Tibial nerve (tissue), 4 donors: ENCODE measurements at places on chromosomes 4 and X.

DNA sequence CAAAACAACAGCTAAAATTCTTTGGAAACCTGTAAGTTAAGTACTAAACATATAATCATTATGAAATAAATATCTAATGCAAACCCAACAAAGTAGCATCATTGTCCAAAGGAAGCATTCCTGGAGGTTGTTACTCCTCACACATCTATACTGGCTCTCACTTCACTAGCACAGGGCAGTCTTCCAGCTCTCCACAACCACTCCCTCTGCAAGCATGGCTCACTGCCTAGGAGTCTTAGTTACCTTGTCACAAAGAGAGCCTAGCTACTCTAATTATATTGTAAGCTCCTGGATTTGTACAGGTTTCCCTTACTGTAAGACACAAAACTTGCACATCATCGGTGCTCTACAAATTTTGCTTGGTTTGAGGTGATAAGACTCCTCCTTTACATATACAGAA is 76.1 kb downstream of the AMMECR1 start:
- no peak for DNase-seq
- no peak overlapping the region for H3K27ac ChIP-seq
- H3K36me3 ChIP-seq: no peaks in the 10 kb centered on the region
- H3K4me1 ChIP-seq: no peaks in the 10 kb centered on the region

- H3K36me3 ChIP-seq: no peaks in the 10 kb centered on the region
- no peak for DNase-seq
- H3K27ac ChIP-seq: no peak overlapping the region
- H3K4me1 ChIP-seq: no peaks in the 10 kb centered on the region
- no peak overlapping the region for H3K4me3 ChIP-seq
These were observed 595.0 kb upstream of the BOD1L1 start for GRCh38 chr4:14222377-14223029.

GRCh38 chrX:23783589-23784469 is 856 bp downstream of the SAT1 start:
- H3K27ac ChIP-seq: peak overlapping the region; percentile 85
- H3K4me1 ChIP-seq: peaks cover 9% of the 10 kb centered on the region
- no peaks in the 10 kb centered on the region for H3K36me3 ChIP-seq
- no peaks in the 10 kb centered on the region for H3K27me3 ChIP-seq
- H3K4me3 ChIP-seq: peak overlapping the region; percentile 66
- no peak for DNase-seq

DNA sequence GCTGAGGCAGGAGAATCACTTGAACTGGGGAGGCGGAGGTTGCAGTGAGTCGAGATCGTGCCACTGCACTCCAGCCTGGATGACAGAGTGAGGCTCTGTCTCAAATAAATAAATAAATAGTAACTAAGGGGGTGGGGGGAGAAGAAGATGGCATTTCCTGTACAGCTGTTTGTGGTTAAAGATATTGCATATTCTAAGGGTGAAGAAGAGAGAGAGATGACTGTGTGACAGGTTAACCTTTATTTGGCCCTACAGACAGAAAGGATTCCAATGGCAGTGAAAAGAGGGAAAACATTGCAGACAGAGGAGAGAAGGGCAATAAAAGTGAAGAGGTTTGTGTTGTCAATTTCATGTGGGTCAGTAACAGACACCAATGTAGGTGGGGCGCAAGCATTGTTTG is 9.4 kb downstream of the TASL start:
- no peaks in the 10 kb centered on the region for H3K4me1 ChIP-seq
- no peak overlapping the region for H3K27ac ChIP-seq
- H3K4me3 ChIP-seq: no peak overlapping the region
- no peaks in the 10 kb centered on the region for H3K27me3 ChIP-seq

- no peak for DNase-seq
- H3K36me3 ChIP-seq: no peaks in the 10 kb centered on the region
- no peak overlapping the region for H3K27ac ChIP-seq
- H3K27me3 ChIP-seq: no peaks in the 10 kb centered on the region
- no peaks in the 10 kb centered on the region for H3K4me1 ChIP-seq
These were observed 321.0 kb upstream of the GRIA3 start for GRCh38 chrX:122863067-122863466.

- no peaks in the 10 kb centered on the region for H3K36me3 ChIP-seq
- H3K4me3 ChIP-seq: no peak overlapping the region
- H3K4me1 ChIP-seq: no peaks in the 10 kb centered on the region
- no peaks in the 10 kb centered on the region for H3K27me3 ChIP-seq
- H3K27ac ChIP-seq: no peak overlapping the region
These were observed 82.0 kb downstream of the WWC2 start for GRCh38 chr4:183181081-183181480.

DNA sequence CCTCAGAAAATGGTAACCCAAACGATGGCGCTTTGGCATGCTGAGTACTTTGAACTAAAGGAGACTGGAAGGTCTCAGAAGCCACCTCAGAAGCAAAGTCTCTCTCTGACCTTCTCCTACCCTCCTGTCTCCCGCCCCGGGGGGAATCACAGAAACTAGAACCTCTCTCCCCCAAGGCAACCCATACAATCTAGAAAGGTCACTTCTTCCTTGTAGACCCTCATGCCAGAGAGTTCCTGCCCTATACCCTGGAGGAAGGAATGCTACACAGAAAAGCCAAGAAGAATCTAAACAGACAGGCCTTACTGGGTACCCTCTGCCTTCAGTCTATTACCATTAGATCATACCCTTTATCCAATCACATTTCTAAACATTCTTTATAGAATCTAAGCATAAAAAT is 8.5 kb downstream of the PLAC1 start:
- no peaks in the 10 kb centered on the region for H3K36me3 ChIP-seq
- H3K4me3 ChIP-seq: no peak overlapping the region
- H3K27ac ChIP-seq: no peak overlapping the region
- no peaks in the 10 kb centered on the region for H3K4me1 ChIP-seq
